ENCODE measurements at places on chromosomes 4 and X.

GRCh38 chr4:184793735-184794355 is 31.9 kb downstream of the ACSL1 start:
- no peak for DNase-seq

GRCh38 chrX:9859711-9860555 is 73.7 kb downstream of the SHROOM2 start:
- DNase-seq, result no peak

DNA sequence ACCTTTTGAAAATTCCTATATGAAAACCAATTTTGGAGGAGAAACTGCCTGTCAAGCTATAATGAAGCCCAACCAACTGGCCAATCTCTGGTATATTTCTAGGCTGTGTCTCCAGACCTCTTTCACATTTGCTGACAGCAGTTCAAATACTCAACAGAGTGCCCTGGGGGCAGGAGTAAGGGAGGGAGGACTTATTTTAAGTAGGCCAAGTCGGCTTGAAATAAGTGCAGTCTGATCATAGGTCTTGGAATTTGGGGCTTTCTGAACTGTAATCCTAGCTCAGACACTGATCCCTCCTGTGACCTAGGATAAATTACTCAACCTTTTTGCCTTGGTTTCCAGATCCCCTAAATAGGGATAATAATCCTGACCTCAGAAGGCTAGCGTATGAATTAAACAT is 59.4 kb upstream of the SLC7A11 start:
- no peak for DNase-seq

- no peak for DNase-seq
Measured at GRCh38 chr4:15689540-15689939, 7.9 kb downstream of the FAM200B start.

DNA sequence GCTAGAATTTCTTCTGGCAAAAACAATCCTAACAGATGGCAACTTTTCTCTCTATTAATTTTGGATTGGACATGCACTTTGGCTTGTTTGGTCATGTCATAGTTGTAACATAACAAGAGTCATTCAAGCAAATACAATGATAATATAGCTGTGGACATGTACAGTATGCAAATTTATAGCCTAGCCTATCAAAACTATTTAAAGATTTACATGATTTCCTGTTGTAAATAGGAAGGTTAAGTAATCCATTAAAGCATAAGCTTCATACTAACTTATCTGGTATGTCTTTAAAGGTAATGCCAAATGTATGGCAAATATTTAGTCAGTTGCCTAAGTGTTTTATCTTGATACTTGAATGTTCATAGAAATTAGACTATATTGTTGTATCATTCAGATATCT is 45.3 kb downstream of the RPA4 start:
- DNase-seq, result no peak

GRCh38 chr4:8837181-8837841 is 34.3 kb downstream of the HMX1 start:
- DNase-seq, result no peak

DNA sequence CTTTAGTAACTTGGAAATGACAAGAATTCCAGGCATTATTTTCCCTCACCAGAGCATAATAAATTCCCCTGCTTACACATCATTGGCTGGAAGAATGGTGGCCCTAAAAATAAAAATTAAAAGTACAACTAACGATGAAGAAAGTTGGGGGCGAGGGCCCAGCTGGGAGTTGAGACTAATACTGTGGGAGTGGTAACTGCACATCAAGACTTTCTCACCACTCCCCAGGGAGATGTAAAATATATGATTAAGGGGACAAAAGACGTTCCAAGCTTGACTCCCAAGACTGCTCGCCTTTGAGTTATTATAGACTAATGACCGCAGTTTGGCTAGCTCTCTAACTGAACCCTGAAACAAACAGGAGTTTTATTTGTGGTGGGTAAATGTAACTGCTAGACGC is 30.0 kb downstream of the SMIM31 start:
- DNase-seq, result no peak

GRCh38 chr4:102868153-102868780 is 525 bp upstream of the CISD2 start:
- no peak for DNase-seq

- no peak for DNase-seq
Measured at GRCh38 chr4:826508-827208, 729 bp upstream of the CPLX1 start.

GRCh38 chrX:153631346-153631745 is 15.7 kb upstream of the DUSP9 start:
- no peak for DNase-seq

- peak; percentile 25 for DNase-seq
Measured at GRCh38 chr4:73891739-73892405, 22.7 kb downstream of the CXCL1 start.

GRCh38 chr4:153204247-153204671 is at the start of gene TRIM2:
TRIM2 (plus strand) TSS chr4:153204443; CDS start chr4:153204531, 88 bp downstream.
- DNase-seq, result peak; percentile 96

DNA sequence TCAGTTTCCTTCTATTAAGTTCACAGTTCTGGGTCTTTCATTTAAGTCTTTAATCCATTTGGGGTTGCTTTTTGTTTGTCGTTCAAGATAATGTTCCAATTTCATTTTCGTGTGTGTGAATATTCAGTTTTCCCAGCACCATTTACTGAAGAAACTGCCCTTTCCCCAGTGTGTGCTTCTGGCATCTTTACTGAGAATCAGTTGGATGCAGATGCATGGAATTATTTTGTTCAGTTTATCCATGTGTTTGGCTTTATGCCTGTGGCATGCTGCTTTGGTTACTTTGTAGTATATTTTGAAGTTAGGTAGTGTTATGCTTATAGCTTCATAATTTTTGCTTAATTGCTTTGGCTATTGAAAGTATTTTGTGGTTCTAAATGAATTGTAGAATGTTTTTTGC is 163.8 kb upstream of the HDX start:
- no peak for DNase-seq

DNA sequence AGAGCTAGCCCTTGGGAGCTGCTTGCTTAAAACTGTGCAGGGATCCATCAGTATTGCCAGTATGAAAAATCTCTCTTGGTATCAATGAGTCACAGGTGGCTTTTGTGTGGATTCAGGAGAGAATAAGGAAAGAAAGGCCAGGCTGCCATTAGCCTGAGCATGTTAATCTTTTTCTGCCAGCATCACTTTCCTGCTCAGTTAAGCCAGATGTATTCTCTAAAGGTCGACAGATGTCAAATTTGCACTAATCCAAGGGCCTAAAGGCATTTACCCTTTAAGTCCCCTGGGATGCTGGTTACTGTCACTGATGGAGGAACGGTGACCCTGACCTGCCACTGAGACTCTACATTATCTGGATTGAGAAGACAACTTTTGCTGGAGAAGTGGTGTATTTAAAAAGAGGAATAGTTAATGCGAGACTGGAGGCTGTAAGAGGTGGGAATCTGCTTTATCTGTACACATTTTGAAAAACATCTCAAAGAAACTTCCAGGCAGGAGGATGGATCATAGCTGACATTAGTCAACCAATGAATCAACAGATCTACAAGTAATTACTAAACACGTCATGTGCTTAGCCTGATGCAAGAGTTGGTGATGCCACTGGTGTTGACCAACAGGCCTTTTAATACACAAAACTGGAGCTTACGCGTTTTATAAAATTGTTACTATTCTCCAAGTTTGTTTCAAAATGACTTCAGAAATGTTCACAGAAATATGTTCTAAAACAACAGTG is 241.4 kb upstream of the ANXA3 start:
- DNase-seq, result no peak

DNA sequence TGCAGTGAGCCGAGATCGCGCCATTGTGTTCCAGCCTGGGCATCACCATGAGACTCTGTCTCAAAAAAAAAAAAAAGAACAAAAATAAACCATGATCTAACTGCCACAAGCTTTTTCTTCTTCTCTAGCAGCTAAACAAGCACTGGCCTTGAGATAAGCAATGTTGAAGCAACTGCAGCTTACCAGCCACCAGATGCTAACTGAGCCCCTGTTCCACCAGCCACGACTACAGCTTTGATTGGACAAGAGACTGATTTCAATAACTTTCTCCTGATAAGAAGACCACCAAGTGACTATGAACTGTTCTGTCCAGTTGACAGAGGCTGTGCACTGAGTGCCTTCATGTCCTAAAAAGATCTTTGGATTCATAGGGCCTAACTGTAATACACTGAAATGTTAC is 58.5 kb downstream of the DCTD start:
- no peak for DNase-seq

DNA sequence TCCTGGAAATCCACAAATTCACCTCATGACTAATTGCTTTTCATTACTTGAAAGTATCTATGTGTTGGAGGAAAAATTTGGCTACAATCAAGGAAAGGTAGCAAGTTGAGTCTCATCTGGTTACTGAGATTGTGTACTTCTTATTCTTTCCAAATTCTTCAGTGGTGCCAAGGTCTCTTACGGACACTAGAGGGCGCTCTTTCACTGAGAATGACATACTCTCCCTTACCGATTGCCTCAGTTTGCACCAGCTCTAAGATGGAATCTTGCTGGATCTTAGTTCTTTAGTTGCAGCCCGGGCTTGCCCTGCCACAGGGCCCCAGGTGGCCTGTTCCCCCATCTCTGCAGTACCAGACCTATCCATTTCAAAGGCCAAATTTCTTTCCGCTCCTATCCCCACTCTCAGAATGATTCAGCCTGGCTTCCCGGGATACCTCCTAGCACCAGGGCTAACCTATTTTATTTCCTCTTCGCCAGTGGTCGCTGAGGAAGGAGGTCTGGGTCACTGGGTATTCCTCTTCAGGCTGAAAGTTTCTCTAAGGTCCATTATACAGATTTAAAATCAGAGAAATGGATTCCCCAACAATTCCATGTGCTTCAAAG is 24.6 kb upstream of the GPR50 start:
- DNase-seq, result peak; percentile 17

DNA sequence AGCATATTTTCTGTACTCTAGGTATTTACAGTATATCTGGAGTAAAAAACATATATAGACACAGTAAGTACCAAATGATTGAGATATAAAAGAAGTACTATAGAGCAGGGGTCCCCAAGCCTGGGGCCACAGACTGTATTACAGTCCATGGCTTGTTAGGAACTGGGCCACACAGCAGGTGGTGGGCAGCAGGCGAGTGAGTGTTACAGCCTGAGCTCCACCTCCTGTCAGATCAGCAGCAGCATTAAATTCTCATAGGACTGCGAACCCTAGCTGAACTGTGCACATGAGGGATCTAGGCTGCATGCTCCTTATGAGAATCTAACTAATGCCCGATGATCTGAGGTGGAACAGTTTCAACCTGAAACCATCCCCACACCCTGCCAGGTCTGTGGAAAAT is 300.7 kb downstream of the NR3C2 start:
- no peak for DNase-seq

- no peak for DNase-seq
Measured at GRCh38 chr4:6527683-6528595, 47.0 kb upstream of the MAN2B2 start.

GRCh38 chr4:67273666-67274065 is 271.6 kb downstream of the CENPC start:
- DNase-seq, result no peak

DNA sequence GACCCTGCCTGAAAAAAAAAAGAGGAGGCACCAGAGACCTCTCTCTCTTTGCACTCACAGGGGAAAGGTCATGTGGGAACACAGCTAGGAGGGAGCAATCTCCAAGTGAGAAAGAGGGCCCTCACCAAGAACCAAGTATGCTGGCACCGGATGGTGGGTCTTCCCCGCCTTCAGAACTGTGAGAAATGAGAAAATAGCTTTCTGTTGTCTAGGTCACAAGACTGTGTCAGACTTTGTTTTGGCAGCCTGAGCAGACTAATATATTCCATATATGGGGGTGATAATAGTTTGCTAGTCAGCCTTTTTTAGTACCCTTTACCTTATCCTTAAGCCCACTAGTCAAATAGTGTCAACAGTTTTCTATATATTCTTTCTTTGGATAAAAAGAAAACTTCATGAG is 193.0 kb downstream of the TRIML1 start:
- no peak for DNase-seq

GRCh38 chr4:172826861-172827260 is 341.8 kb upstream of the GALNT7 start:
- DNase-seq, result no peak

DNA sequence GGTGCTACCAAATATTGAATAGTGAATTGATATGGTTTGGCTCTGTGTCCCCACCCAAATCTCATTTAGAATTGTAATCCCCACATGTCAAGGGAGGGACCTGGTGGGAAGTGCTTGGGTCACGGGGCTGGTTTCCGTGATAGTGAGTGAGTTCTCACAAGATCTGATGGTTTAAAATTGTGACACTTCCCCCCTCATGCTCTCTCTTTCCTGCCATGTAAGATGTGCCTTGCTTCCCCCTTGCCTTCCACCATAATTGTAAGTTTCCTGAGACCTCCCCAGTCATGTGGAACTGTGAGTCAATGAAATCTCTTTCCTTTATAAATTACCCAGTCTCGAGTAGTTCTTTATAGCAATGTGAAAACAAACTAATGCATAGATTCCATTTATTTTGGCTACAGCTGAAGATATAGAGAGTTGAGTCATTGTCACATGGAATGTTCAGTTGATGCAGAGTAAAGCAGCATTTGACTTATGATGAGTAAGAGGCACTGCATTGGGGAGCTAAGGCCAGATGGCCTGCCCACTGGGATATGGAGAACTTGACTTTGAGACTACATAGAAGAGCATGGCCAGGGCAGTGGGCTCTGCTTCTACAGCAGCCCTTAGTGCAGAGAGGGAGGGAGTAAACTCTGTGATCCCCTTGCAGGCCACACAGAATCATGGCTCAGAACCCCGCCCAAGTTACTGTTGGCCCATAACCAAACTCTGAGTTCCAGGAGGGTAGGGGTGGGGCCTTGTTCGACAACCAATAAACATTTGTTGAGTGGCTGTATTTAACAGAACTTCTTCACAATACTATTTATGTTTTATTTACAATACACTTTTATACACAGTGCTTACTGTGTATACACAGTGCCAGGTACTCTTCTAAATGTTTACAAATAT is 34.2 kb downstream of the RAI2 start:
- DNase-seq, result peak; percentile 58

DNA sequence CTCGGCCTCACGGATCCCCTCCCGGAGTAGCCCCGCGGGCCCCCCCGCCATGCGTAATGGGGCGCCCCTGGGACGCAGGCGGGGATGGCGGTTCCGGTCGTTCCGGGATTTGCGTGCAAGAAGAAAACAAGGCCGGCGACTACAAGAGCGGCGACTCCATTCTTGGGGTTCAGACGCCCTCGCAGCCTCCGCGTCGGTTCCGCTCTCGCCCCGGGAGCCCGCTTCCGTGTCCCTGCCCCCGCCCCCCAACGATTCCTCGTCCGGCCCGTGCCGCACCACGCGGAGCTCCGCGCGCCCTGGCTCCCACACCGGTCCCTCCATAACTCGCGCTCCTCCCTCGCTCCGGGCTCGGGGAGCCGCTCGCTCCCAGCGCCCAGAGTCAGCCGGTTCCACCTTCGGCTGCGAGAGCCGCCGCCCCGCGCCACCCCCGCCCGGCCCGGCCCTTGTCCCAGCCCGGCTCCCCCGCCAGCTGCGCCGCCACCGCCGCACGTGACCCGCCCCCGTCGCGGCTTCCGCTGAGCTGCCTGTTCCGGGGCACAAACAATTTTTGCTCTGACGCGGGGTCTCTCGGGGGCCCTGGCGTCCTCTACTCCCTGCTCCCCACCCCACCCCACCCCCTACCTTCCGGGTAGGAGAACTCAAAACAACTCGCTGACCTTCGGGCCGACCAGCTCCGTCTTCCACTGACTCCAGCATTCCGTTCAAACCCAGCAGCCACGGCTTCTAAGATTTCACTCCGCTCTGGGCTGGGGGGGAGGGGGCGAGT is 78.8 kb upstream of the BCOR start:
- DNase-seq, result peak; percentile 33

GRCh38 chr4:155820887-155821518 is 45.1 kb downstream of the ASIC5 start:
- DNase-seq, result no peak
